Lung microvascular endothelial cell (primary cell): ENCODE measurements at places on chromosomes 5 and 9. TPM values are rescaled to one million over a fixed set of nuclear protein-coding genes. Genes with fewer than 3 reads are reported as not detected.

The CRB2 gene
- total RNA-seq: not detected in 2 replicates

The STC2 gene
- total RNA-seq: 10.0 and 36.3 TPM in 2 replicates

The SPATA31C1 gene
- total RNA-seq: not detected in 2 replicates

The IFNA21 gene
- not detected in 2 replicates for total RNA-seq

The POU5F2 gene
- 0.22 and 0.40 TPM in 2 replicates for total RNA-seq

GRCh38 chr5:163809473-163809872 is 304.1 kb downstream of the MAT2B start:
- DNase-seq: peak; percentile 83

GRCh38 chr5:58211441-58211840 is 248.4 kb downstream of the PLK2 start:
- no peak for DNase-seq

DNA sequence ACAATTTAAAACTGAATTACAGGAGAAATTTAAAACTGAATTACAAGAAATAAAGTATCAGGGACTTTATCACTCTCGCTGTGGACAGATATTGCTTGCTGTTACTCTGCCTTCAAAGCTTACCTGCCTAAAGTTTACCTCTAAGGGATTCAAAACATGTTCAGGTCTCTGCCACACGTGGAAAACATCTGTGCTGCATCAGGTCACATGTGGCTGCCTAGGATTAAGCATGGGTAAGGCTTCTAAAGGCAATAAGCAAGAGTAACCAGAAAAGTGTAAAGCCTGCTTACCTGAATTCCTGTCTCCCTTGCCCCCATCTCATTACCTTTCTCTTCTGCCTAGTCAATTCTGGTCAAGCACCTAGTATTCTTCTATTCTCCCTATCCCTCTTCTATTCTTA is 18.9 kb downstream of the MINAR2 start:
- no peak for DNase-seq

The UCK1 gene
- total RNA-seq: 12.4 and 14.9 TPM in 2 replicates

DNA sequence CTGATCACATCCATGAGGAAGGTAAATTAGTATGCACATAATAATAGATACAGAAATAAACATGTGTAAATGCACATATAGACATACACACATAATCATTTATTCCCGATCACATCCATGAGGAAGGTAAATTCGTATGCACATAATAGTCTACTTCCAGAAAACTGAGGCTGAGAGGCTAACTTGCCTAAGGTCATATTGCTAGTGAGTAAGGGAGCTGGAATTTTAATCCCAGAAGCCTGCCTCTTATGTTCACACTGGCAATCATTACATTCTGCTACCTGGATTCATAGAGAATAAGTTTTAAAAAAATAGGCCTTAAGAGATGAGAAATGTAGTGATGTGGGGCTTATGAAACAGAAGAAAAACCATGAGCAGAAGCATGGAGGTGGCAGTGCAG is 716.3 kb downstream of the BRINP1 start:
- no peak for DNase-seq

DNA sequence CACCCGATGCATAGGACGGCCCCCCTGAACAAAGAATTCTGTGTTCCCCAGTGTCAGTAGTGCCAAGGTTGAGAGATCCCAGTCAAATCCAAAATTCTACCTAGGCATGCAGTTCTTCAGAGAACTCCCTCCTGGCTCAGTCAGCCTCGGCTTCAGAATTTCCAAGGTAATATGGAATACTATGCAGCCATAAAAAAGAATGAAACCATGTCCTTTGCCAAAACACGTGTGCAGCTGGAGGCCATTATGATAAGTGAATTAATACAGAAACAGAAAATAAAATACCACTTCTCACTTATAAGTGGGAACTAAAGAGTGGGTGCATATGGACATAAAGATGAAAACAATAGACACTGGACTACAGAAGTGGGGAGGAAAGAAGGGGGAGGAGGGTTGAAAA is 87.1 kb upstream of the TRIO start:
- DNase-seq: no peak

GRCh38 chr9:116979456-116979855 is 292.4 kb downstream of the TRIM32 start:
- no peak for DNase-seq

The MTAP gene
- 11.1 and 13.3 TPM in 2 replicates for total RNA-seq

The EPB41L4A gene
- total RNA-seq: 19.6 and 49.6 TPM in 2 replicates

- DNase-seq: no peak
These were observed 104.7 kb upstream of the SLC12A2 start for GRCh38 chr5:127978738-127979300.

- no peak for DNase-seq
These were observed 77.3 kb downstream of the FNIP1 start for GRCh38 chr5:131719564-131719963.

The N4BP3 gene
- total RNA-seq: 18.3 and 23.8 TPM in 2 replicates

The CD74 gene
- 2.0 and 5.8 TPM in 2 replicates for total RNA-seq

- no peak for DNase-seq
These were observed 1.3 kb downstream of the AK1 start for GRCh38 chr9:127876026-127876763.

DNA sequence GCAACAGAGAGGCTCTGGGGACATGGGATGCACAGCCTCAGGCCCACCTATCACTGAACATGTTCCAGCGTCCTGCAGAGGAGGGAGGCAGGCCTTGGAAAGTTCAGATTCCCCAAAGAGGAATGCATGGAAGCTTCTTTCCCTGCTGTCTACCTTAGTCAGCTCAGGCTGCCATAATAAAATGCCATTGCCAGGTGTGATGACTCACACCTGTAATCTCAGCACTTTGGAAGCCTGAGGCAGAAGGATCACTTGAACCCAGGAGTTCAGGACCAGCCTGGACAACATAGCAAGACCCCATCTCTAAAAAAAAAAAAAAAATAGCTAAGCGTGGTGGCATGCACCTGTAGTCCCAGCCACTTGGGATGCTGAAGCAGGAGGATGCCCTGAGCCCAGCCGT is 24.5 kb upstream of the TOR1B start:
- DNase-seq: no peak

DNA sequence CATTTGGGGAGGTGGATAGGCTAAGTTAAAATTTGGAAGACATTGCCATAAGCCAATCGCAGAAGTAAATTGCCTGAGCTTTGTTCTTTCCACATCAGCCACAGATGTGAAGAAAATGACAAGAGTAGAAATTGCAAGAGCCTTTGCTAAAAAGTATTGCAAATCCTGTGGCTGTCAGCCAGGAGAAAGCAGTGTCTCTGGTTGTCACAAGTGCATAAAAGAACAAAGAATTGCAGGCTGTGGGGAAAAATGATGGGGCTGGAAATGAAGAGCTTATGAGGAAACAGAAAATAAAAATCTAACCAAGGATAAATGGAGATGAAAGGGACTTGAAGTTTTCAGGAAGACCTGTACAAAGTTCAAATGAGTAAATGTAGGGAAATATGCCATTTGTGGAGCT is 344.8 kb downstream of the CSNK1G3 start:
- no peak for DNase-seq

DNA sequence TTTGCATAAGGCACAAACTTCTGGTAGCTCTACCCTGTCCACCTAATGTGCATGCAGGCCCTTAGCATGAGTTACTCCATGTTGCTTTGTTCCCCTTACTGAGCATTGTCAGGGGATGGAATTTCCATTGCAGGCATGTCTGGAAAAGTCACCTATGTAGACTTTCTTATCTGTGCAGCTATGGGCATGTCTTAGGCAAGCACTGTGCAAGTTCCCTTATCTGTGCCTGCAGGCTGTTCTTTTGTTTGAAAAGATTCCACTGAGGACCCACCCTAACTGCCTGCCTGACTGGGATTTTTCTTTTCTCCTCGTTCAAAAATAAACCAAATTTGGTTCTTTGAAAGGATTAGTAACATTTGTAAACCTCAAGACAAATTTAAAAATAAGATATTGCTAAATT is 587.0 kb downstream of the CDH18 start:
- no peak for DNase-seq

The GGTA1 gene
- 5.4 and 9.5 TPM in 2 replicates for total RNA-seq

DNA sequence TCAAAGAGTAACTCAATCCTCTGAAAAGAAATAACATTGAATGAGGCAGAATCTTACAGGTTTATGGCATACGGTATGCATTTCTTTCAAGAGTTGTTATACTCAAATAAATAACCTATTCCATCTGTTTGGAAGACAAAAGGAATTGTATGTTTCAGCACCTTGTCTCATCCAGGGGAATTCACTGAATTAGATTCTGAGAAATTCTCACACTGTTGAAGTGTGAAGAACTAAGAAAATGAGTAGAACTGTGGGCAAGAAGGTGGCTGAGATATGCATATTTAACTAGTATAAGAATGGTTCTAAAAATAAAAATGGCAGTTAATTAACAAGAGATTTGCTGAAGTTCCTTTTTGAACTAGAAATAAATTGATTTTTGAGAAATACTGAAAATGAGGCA is 279.3 kb upstream of the DAP start:
- no peak for DNase-seq

The CDH18 gene
- not detected in 2 replicates for total RNA-seq

GRCh38 chr5:86864051-86864450 is 246.3 kb downstream of the COX7C start:
- no peak for DNase-seq

The THG1L gene
- total RNA-seq: 5.4 and 10.2 TPM in 2 replicates

The BARHL1 gene
- total RNA-seq: not detected in 2 replicates

The TAS2R1 gene
- not detected in 2 replicates for total RNA-seq

GRCh38 chr5:93800988-93801811 is 59.8 kb upstream of the POU5F2 start:
- peak; percentile 69 for DNase-seq

DNA sequence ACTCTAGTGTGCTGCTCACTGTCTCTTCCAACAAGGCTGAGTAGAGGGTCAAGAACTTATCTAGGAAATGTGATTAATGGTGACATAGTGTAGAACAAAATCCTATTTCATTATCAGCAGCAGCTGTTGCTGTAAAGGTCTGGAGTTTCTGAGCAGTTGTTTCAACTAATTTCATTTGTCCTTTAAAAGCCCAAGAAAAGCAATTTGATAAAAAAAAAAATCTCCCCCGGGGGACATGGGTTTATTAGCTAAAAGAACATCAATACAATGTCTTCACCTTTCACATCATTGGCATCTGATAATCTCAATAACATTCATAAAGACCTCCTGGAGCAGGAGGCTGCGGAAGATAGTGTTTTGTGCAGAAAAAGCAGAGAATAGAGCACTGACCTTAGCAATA is 468.1 kb downstream of the KCTD16 start:
- DNase-seq: no peak

DNA sequence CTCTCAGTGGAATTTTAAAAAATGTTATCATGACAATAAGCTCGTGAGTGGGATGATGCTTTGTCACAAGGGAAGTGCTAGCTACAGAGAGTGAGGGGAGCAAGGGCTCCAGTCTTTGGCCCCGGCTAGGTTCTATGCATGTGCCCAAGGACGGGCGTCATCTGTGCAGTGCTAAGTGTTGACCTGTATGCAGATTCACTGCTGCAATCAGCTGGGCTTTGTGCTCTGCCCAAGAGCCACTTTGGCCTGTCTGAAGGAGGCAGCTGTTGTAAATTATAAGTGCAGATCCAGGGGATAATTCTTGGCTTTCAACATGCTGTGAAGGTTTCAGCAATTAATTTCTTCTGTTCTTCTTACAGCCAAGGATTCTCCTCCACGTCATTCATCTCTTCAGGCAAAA is 268.6 kb downstream of the PSAT1 start:
- no peak for DNase-seq

DNA sequence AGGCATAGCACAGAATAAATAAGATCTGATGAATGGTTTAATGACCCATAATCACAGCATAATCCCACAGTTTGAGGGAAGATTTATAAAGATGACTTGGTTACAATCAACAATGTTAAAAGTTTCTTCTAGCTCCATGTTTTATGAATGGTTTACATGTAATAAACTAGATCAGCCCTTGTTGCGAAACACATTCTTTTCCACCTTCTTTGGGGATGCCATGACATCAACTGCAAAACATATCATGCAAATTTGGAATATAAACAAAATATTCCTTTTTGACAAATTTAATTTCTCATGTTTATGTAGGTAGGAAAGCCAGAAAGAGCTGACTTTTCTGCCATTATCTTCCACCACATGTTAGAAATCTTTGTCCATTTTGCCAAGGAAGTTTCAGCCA is 979.5 kb downstream of the MAT2B start:
- no peak for DNase-seq

The GCNT4 gene
- total RNA-seq: under 0.01 TPM in 2 replicates

GRCh38 chr9:34154057-34154456 is 24.8 kb upstream of the UBAP1 start:
- DNase-seq: no peak

The NIPAL4 gene
- not detected in 2 replicates for total RNA-seq

DNA sequence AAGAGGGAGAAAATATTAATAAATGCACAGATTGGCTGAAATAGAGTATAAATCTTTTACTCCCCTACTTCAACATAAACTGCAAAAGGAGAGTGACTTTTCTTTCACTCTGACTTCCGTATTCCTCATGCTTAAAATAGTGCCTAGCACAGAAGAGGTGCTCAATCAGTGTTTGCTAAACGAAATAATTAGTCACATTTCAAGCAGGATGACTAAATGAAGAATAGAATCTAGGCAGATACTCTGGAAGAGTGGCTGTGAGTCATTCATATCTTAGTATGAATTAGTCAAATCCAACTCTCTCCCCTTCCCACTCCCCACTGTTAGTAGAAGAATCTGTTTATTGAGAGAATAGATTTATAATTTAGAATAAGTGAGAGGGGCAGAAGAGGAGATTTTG is 4.8 kb downstream of the CD274 start:
- DNase-seq: peak; percentile 73

- no peak for DNase-seq
These were observed 81.2 kb downstream of the OTULIN start for GRCh38 chr5:14745753-14746152.

DNA sequence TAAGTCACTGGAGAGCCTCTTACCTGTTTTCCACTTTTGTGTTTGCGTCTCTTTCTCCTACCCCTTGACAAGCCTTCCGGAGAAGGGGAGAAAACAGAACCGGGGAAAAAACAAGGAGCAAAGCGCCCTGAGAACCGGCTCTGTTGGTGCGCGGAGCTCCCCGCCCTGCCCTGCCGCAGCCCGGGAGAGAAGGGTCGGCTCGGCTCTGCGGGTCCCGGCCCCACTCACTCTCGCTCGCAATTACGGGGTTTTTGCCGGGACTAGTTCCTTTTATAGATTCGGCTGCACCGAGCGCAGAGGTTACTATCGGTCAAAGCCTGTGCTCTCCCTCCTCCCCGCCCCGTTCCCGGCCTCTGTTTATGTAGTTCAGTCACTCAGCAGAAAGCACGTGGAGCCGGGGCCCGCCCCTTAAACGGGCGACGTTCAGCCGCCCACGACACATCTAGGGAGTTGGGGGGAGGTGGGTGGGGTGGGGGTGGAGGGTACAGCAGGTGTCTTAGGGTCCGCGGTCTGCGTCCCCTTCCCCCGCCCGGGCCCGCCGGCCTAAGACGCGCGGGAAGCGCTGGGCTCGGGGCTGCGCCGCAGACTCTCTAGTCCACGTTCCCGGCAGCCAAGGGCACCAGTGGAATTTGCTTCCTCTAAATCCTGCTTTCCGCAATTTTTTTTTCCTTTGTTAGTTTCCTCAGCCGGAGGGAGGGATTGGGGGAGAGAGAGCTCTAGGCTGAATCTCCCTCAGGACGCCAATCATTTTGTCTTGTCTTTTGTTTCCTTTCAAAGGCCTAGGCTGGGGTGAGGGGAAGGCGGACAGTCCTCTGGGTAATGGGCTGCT is at the start of gene ABCA1:
Gene ABCA1, minus strand, starts transcription at position 244 of the 829 bp plus-strand sequence. CDS start 24,476 bp downstream, outside the sequence.
- DNase-seq: peak; percentile 83

GRCh38 chr9:113471143-113471542 is 7.6 kb downstream of the RGS3 start:
- DNase-seq: no peak

GRCh38 chr5:165560648-165561047 is 2055.2 kb downstream of the MAT2B start:
- DNase-seq: peak; percentile 11
